NAMALWA (cell line): ENCODE measurements at places on chromosomes 16 and 17.

DNA sequence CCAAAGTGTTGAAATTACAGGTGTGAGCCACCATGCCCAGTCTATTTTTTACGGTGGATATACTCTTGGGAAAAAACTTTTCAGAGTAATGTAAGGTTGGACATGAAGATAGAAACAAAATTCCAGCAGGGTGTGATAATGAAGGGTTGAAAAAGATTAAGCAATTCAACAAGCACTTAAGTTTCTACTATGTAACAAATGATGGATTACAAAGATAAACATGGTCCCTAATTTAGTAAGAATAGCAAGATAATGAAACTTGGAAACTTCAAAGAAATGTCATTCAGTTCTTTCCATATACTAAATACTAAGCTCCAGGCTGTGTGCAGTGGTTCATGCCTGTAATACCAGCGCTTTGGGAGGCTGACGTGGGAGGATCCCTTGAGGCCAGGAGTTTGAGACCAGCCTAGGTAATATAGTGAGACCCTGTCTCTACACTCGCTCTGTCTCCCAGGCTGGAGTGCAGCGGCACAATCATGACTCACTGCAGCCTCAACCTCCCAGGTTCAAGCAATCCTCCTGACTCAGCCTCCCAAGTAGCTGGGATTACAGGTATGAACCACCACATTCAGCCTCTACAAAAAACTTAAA lies 31.0 kb downstream of the PSMD12 start:
- no peak for DNase-seq

DNA sequence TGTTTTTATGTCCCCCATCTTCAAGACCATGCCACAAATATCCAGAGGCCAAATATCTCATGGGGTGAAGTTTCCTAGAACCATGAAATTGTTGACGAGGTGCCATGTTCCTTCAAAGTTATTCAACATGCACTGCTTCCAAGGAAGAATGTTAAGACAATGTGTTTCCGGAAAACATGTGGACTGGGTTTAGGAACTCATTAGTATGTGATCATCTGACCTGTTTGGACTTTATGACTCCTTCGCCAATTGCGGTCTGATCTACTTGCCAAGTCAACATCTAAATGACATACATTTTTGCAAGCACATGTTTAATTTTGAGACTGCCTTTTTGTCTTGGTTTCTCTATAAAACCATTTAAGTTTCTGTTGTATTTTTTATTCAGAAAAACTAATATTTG lies 234.8 kb downstream of the MAF start:
- DNase-seq: no peak

GRCh38 chr17:65191811-65192740 lies 54.9 kb downstream of the RGS9 start:
- DNase-seq: no peak

- no peak for DNase-seq
Measured at GRCh38 chr16:89880477-89881367, 7.3 kb downstream of the TCF25 start.

DNA sequence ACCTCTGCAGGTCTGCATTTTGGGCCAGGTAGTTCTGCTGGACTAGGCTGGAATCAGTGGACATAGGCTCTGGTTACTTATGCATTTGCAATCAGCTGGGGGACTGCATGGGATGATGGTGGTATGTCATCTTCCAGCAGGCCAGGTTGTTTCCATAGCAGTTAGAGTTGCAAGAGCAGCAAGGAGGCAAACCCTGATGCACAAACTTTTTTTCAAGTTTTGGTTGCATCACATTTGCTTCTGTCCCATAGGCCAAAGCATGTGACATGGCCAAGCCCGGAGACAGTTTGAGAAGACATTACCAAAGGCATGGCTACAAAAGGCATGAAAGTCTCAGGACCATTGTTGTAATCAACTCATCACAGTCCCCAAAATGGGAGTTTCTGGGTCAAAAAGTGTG lies 58.2 kb downstream of the PRKCB start:
- DNase-seq: no peak

- no peak for DNase-seq
Measured at GRCh38 chr17:82930924-82931698, 91.3 kb upstream of the ZNF750 start.

DNA sequence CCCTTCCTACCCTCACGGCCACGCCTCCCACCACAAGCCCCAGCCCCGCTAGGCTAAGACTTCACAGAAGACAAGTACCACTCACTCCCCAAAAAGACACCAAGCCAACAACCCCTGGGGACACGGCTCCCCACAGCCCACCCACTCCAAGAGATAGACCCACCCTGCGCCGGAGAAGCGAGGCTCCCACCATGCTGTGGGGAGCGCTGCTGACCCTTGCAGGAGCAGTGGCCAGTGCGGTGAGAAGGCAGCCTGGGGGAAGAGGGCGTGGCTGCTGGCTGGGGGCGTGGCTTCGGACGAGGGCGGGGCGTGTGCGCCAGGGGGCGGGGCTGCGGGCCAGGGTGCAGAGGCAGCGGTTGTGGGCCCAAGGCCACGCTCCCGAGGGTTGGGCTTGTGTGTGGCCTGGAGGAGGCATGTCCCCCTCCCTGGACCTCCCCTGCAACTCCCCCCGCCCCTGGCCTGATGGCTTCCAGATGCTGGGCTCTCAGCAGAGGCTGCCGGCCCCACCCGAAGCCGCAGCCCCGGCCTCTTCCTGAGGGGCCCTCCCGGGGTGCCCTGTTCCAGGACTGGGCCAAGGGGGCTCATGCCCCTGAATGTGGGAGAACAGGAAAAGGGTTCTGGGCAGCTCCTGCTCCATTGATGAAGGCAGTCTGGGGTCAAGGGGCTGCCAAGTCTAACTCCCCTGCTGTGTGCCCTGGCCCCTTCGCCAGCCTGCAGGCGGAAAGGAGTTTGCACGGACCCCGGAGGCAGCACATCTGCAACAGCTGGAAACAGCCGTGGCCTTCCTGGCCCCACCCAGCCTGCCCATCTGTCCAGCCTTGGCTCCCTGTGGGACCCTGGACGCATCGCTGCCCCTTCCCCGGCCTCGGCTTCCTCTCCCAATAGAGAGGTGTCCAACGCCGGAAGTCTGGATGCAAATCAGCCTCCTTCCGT lies 9.1 kb downstream of the TFAP4 start:
- no peak for DNase-seq

GRCh38 chr16:56063111-56063510 lies 128.2 kb upstream of the GNAO1 start:
- DNase-seq: no peak

DNA sequence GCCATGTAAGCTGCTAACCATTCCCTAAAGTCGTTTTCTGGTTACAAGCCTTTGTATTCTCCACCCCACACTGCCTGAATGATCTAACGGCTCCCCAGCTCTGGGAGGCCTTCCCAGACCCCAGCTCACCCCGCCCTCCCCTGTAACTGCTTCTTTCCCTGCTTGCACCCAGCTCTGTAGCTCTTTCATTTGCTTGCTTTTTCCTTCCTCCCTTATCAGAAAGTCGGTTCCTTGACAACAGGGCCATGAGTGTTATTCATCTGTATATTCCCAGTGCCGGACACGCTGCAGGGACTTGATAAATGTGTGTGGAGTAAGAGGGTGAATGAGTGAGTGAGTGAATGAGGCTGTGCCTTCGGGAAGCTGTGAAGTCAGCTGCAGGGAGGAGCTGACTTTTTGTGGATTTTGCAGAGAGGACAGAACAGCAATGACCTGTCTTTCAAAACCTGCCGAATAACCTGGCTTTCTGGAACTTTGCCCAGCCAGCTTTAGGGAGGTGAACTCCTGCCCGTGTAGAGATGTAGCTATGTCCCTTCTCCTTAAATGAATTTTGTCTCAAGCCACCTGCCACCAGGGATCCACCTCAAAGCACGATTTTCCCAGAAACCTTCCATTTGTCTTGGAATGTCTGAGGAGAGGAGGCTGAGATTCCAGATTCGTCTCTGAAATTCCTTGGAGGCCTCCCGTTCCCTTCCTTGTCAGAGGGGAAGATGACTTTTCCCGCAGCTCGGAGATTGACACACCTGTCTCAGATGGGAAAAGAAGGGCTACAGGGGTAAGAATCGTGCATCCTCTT lies 20.0 kb upstream of the CACNG4 start:
- no peak for DNase-seq

DNA sequence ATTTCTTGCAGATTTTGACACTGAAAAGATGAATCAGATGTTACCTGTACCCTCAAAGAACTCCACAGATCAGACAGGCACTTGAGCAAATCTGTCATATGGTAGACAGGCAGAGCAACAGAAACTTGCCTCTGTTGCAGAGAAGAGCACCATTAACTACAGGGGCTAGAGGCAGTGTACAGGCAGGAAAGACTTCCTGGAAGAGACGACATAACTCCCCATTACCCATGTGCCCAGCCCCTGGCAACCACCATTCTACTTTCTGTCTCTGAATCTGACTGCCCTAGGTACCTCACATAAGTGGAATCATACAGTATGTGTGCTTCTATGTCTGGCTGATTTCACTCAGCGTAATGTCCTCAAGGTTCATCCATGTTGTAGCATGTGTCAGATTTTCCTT lies 15.5 kb downstream of the GFOD2 start:
- no peak for DNase-seq

GRCh38 chr17:82037889-82038195 lies 345 bp upstream of the DCXR start:
- no peak for DNase-seq

- DNase-seq: no peak
Measured at GRCh38 chr17:70040336-70040735, 34.7 kb upstream of the KCNJ16 start.

GRCh38 chr17:44688675-44689476 lies 700 bp downstream of the CCDC43 start:
- no peak for DNase-seq

DNA sequence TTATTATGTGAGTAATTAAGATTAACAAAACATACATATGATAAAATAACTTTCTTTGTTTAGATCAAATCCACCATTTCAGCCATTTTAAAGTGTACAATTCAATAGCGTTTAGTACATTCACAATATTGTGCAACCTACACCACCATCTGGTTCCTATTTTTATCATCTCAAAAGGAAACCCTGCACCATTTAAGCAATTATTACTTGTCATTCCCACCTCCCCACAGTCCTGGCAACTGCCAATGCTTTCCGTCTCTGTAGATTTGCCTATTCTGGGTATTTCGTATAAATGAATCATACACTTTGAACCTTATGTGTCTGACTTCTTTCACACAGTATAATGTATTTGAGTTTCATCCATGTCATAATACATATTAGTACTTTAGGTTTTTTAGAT lies 162.5 kb upstream of the CNTNAP4 start:
- no peak for DNase-seq

DNA sequence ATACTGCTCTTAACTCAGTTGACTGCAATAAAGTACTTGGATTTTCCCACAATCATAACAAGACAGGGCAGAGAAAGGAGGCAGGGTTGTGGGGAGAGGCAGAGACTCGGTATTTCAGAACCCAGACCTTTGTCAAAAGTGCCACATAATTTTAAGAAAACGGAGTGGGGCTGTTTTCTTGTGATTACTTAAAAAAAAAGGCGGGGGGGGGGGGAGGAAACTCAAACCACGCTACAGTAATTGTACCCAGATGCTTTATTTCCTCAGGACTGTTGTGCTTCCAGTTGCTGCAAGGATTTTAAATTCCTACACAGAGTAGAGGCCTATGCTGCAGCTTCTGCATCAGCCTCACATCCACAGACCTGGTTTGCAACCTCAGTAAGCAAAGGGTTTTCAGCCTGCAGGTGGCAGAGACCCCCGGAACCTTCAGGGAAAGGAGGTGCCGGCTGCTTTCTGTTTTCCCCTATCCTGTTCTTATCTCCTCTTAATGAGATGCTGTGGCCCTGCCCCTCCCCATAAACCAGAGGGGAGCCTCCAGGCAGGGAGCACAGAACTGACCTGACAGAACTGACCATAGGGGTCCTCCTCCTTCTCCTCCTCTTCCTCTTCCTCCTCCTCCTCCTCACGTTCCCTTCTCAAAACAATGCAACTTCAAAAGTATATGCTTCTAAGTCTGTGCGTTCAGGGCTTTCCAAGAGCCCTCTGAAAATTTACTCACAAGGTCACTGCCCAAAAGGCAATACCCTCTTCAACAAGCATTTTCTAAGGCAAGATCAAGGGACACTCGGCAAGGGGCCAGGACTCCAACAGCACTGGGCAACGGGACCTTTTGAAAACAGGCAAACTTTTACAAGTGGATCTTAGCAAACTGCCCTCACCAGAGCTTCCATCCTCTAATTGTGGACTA lies 7.5 kb downstream of the AXIN2 start:
- no peak for DNase-seq

DNA sequence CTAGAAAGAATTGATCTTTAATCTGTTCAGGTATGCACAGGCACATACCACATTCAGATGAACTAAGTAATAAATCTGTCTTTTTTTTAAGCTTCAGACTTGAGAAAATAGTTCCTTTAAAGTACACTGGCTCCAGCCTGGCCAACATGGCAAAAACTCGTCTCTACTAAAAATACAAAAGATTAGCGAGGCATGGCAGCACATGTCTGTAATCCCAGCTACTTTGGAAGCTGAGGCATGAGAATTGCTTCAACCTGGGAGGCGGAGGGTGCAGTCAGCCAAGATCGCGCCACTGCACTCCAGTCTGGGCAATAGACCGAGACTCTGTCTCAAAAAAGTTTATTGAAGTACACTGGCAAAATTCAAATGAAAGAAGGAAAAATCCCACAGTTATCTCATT lies 111.0 kb upstream of the NETO2 start:
- DNase-seq: no peak

DNA sequence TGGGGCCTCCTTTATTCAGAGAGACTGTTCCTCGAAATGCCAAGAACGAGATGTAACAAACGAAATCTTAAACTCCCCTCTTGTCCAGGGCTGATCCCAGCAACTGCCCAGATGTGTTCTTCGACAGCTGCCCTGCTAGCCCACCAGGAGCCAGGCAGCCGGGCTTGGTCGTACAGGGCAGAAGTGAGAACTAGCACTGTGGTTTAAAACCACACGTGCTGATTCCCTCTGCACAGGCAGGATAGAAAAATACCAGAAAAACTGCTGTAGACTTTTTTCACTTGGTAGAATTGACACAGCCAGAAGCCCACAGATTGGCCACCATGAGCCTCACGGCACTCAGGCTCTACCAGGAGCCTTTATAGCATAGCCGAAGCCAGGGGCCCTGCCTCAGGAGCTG lies 33.1 kb downstream of the PLD6 start:
- no peak for DNase-seq

DNA sequence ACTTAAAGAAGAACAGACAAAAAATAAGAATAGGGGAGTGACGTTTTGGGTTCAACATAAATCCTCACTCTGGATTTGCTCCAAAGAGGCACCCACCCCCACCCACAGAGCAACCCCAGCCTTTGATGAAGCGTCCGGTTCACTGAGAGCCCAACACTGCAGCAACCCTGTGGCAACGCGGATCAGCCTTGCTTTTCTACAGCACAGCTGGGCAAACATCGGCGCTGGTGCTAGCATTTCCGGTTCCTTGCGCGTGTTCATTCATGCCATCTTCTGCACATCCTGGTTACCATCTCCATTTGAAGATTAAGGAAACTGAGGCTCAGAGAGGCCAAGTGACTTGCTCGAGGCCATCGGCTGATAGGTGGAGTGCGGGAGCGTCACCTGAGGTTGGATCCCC lies 8.7 kb upstream of the GINS2 start:
- DNase-seq: no peak
